ENCODE measurements at places on chromosomes 6 and 20. TPM values are rescaled to one million over a fixed set of nuclear protein-coding genes. Genes with fewer than 3 reads are reported as not detected.
A peak's percentile ranks its signal among the peaks of the same experiment; 100 is the strongest.

GRCh38 chr6:125008261-125008703, 46.0 kb downstream of the RNF217 start:
- no peak for DNase-seq
- H3K27ac ChIP-seq = no peak overlapping the region
- no peaks in the 10 kb centered on the region for H3K36me3 ChIP-seq

- no peak for DNase-seq
- H3K27ac ChIP-seq = peak overlapping the region; percentile 17
- no peaks in the 10 kb centered on the region for H3K27me3 ChIP-seq
- peaks cover 17% of the 10 kb centered on the region for H3K4me1 ChIP-seq
- H3K36me3 ChIP-seq = no peaks in the 10 kb centered on the region
Observed at GRCh38 chr20:50814438-50815161, 19.7 kb downstream of the BCAS4 start.

GRCh38 chr20:40331807-40332560, 357.1 kb downstream of the MAFB start:
- no peaks in the 10 kb centered on the region for H3K36me3 ChIP-seq
- no peak for DNase-seq
- no peak overlapping the region for H3K27ac ChIP-seq
- no peaks in the 10 kb centered on the region for H3K27me3 ChIP-seq
- H3K4me3 ChIP-seq = no peak overlapping the region
- H3K4me1 ChIP-seq = no peaks in the 10 kb centered on the region

DNA sequence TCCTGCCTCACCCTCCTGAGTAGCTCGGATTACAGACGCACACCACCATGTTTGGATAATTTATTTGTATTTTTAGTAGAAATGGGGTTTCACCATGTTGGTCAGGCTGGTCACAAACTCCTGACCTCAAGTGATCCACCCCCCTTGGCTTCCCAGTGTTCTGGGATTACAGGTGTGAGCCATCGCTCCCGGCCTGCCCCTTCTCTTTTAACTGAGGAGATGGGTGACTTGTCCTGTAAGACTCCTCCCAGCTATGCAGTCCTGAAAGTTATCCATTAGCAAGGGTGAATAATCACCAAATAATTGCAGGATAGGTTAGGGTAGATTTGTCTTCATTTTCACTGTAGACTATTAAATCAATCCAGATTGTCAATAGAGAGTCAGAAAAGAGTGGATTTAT, 40.5 kb upstream of the JARID2 start:
- H3K36me3 ChIP-seq = no peaks in the 10 kb centered on the region
- H3K4me1 ChIP-seq = no peaks in the 10 kb centered on the region
- H3K27me3 ChIP-seq = no peaks in the 10 kb centered on the region
- no peak overlapping the region for H3K4me3 ChIP-seq
- no peak overlapping the region for H3K27ac ChIP-seq

- H3K36me3 ChIP-seq = peaks cover 49% of the 10 kb centered on the region
- H3K27me3 ChIP-seq = no peaks in the 10 kb centered on the region
- H3K4me1 ChIP-seq = no peaks in the 10 kb centered on the region
- H3K4me3 ChIP-seq = no peak overlapping the region
Observed at GRCh38 chr6:96542702-96543101, 20.2 kb upstream of the FHL5 start.

DNA sequence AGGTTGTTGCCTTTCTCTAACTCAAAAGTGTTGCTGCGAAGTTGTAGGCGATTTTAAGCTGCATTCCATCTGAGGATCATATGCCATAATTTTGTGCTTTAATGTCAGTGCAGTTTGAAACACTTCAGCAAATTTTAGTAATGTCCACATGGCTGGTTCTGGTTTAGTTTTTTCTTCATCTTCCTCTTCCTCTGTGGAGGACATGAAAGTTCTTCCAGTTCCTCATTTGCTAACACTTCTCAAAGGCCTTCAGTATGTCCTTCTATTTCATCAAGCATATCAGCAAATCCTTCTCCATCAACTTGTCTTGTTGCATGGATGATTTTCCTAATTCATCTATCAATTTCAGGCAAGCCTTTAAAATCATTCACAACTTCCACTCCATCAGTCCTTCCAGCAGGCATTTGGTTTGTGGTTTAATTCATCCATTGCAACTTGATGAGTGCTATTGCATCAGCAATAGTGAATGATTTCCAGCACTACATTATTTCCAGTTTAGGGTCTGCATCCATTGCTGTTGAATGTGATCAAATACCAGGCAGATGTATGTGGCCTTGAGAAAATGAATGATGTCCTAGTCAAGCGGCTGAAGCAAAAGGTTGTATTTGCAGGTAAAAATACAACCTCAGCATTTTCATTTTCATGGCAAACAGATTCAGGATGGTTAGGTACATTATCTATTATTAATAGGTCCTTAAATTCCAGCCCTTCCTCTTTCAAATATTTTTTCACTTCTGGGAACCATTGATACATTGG, 20.2 kb downstream of the SHLD1 start:
- H3K4me1 ChIP-seq = no peaks in the 10 kb centered on the region
- H3K36me3 ChIP-seq = peaks cover 21% of the 10 kb centered on the region
- no peak overlapping the region for H3K4me3 ChIP-seq
- no peak for DNase-seq
- H3K27me3 ChIP-seq = no peaks in the 10 kb centered on the region
- no peak overlapping the region for H3K27ac ChIP-seq

The ZC2HC1B gene
- 0.21 TPM for polyA plus RNA-seq

The BTN2A1 gene
- 26.9 TPM for polyA plus RNA-seq

The C20orf202 gene
- 0.27 TPM for polyA plus RNA-seq

The ZNF512B gene
- polyA plus RNA-seq = 13.4 TPM
